ENCODE measurements at places on chromosomes 11 and 22. TPM values are rescaled to one million over a fixed set of nuclear protein-coding genes. Genes with fewer than 3 reads are reported as not detected.

- DNase-seq: no peak
Measured at GRCh38 chr11:34784318-34784841, 131.8 kb downstream of the APIP start.

- DNase-seq: no peak
Measured at GRCh38 chr11:128890543-128891368, at the start of gene KCNJ5. Gene KCNJ5, plus strand, starts transcription at chr11:128891356. Its CDS starts 19,918 bp downstream, at chr11:128911274.

DNA sequence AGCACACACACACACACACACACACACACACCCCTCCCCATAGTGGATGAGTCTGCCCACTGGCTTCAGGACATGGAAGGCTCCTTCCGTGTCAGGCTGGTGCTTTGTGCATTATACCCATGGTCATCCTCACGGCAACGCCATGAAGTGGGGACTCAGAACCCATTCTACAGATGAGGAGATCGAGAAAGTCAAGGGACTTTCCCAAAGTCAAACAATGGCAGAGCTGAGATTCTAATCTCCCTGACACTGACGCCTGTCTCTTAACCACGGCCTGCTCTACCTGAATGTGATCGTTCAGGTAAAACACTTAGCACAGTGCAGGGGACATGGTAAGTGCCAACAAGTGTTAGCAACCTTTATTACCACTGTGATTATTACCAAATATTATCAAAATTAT is 4.3 kb upstream of the MN1 start:
- DNase-seq: no peak

ADM2 gene
- total RNA-seq: 0.14 TPM

GRCh38 chr11:120385110-120385509 is 48.9 kb downstream of the ARHGEF12 start:
- no peak for DNase-seq

SCN3B gene
- 2.8 TPM for total RNA-seq

- DNase-seq: peak; percentile 75
Measured at GRCh38 chr11:2707736-2708135, 7.9 kb upstream of the KCNQ1OT1 start.

OR5P2 gene
- total RNA-seq: not detected

DNA sequence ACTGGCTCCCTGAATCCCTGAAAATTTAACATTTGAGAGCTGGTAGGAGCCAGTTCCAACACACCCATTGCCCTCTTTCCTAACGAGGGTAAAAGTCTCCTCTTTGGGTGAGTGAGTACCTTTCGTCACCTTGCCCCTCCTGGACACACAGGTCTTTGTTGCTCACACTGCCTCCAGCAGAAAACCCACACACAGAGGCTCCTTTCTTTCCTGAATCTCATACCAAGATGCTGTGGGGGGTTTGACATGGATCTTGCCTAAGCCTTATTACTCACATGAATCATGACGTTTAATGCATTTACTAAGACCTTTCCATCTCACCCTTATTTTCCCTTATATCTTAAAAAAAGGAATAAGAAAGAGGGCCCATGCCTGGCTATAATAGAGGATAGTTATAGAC is 53.0 kb downstream of the PARVA start:
- no peak for DNase-seq

MMP12 gene
- not detected for total RNA-seq
